ENCODE measurements at places on chromosomes 13 and 19.

- no peak for DNase-seq
These were observed 33.2 kb downstream of the KCTD12 start for GRCh38 chr13:76852986-76853385.

GRCh38 chr19:48900477-48901406, 630 bp downstream of the NUCB1 start:
- peak; percentile 33 for DNase-seq

- DNase-seq, result no peak
These were observed 20.4 kb upstream of the GNA15 start for GRCh38 chr19:3115411-3115810.

DNA sequence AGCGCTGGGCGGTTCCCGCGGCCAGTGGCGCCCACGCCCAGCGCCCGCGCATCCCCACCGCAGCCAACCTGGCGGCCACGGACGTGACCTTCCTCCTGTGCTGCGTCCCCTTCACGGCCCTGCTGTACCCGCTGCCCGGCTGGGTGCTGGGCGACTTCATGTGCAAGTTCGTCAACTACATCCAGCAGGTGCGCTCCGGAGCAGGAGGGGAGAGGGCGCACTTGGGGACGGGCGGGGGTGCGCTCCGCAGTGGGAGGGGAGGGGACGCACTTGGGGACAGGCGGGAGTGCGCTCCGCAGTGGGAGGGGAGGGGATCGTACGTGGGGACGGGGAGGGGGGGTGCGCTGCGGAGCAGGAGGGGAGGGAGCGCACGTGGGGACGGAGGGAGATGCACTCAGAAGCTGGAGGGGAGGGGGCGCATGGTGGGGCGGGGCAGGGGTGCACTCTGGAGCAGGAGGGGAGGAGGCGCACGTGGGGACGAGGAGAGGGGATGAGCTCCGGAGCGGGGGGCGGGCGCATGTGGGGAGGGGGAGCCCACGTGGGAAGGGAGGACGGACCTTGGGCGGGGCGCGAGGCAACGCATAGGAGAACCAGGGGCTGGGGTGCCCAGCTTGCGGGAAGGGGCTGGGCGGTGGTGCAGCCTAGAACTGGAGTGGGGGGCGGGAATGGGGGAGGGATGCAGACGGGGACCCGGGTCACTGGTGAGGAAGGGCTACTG, 1.5 kb downstream of the KISS1R start:
- peak; percentile 64 for DNase-seq

GRCh38 chr13:111115061-111115964, at the start of gene ARHGEF7:
Gene ARHGEF7 (plus strand): TSS chr13:111115310. CDS start chr13:111115527, 217 bp downstream.
- DNase-seq, result peak; percentile 53

DNA sequence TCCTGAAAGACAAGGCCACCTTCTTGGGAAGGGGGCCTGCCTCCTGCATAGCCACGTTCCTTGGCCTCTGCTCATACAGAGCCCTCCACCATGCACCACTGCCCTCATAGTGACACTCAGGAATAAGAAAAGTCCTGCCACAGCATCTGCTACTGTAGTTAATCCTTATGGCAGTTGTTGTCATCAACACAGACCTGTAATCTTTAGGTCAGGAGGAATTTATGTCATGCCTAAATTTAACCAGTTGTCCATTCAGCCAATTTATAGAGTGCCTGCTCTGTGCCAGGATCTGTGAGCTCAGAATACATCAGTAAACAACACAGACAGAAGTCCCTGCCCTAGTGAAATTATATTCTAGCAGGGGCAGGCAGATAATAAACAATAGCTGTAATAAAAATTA, 44.4 kb downstream of the FAM124A start:
- DNase-seq, result no peak

DNA sequence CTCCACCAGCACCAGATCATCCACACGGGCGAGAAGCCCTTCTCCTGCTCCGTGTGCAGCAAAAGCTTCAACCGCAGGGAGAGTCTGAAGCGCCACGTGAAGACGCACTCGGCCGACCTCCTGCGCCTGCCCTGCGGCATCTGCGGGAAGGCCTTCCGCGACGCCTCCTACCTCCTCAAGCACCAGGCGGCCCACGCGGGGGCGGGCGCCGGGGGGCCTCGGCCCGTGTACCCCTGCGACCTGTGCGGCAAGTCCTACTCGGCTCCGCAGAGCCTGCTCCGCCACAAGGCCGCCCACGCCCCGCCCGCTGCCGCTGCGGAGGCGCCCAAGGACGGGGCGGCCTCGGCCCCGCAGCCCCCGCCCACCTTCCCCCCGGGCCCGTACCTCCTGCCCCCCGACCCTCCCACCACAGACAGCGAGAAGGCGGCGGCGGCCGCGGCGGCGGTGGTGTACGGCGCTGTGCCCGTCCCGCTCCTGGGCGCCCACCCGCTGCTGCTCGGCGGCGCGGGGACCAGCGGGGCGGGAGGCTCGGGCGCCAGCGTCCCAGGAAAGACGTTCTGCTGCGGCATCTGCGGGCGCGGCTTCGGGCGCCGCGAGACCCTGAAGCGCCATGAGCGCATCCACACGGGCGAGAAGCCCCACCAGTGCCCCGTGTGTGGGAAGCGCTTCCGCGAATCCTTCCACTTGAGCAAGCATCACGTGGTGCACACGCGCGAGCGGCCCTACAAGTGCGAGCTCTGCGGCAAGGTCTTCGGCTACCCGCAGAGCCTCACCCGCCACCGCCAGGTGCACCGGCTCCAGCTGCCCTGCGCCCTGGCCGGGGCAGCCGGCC, 9.4 kb downstream of the ZNF784 start:
- no peak for DNase-seq

DNA sequence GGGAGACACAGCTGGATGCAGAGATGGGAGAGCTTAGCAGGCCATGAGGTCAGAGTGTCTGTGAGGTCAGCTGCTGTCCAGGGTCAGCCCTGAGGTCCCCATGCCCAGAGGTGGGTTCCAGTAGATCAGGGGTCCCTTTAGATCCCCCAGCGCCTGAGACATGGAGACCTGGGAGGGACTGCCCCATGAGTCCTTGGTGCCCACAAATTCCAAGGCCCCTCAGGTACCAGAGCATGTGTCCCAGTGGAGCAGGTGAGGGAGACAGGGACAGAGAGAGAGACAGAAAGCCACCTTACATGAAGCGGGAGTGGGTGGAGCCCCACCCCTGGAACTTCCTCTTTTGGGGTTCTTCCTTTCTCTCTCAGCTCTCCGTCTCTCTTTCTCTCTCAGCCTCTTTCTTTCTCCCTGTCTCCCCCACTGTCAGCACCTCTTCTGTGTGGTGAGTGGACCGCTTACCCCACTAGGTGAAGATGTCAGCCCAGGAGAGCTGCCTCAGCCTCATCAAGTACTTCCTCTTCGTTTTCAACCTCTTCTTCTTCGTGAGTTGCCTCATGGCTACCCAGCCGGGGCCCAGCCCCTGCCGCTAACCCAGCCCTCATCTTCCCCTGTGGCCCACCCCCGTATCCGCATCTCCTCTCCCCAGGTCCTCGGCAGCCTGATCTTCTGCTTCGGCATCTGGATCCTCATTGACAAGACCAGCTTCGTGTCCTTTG, at the start of gene CD37:
TSS of gene CD37 (plus strand) at position 336 of the 713 bp plus-strand sequence. CDS start at position 471, 135 bp downstream.
- DNase-seq, result peak; percentile 89

DNA sequence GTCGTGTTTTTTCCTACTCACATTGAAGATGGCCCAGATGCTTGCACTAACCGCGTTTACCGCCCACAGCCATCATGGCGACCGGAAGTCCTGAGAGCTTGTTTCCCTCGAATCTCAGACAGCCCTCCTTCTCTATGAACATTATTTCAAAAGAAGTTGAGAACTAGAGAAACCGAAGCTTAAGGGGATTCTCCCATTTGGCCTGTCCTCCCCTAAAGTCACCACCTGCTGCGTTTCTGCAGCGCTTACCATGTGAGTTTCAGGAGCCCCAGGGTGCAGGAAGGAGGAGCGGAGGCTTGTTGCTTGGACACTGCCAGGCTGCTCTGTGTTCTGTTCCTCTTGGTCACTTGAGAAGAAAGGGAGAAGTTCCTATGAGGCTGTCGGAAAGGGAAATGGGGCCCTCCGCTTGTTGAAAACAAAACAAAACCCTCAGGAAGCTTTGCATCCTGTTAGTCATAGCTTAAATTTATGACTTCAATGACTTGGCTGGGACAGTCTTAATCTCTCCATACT, 6.2 kb downstream of the CARD8 start:
- DNase-seq, result peak; percentile 79

DNA sequence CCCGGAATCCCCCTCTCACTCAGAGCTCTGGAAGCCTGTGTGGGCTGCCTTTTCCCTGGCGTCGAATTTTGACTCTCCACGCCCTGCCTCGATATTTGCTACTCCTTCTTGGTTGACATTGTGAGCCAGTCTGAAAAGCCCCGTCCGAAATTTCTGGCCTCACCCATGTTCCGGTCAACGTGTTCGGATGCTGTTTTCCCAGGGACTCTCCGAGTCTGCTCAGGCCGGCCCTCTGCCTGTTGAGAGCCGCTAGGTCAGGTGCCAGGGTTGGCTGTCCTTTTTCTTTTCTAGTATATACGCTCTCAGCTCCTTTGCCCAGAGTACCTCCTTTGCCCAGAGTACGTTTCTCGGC, 6.8 kb upstream of the DGKH start:
- DNase-seq, result no peak

DNA sequence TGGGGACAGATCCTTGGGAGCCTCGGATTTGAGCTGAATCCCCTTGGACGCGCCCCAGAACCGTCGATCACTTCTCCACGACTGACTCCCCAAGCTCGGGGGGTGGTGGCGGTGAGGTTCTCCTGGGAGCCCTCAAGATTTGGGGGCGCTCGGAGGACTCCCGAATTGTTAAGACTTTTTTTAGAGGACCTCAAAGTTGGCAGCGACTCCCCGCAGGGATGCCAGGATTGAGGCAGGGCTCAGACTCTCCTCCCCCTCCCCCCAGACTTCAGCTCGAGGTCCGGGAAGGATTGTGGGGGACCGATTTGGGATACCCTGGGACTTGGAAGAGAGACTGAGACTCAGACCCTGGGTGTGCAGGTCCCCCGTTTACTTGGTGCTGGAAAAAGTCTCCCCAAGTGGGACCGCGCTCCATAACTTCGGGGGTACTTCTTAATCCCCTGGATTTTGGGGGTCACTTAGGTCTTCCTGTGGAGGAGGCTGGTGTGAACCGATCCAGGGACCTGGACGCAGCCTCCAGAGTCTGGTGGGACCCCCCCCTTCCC, 665 bp downstream of the VASP start:
- peak; percentile 47 for DNase-seq

GRCh38 chr13:19053561-19053960, 128.1 kb downstream of the TUBA3C start:
- no peak for DNase-seq

DNA sequence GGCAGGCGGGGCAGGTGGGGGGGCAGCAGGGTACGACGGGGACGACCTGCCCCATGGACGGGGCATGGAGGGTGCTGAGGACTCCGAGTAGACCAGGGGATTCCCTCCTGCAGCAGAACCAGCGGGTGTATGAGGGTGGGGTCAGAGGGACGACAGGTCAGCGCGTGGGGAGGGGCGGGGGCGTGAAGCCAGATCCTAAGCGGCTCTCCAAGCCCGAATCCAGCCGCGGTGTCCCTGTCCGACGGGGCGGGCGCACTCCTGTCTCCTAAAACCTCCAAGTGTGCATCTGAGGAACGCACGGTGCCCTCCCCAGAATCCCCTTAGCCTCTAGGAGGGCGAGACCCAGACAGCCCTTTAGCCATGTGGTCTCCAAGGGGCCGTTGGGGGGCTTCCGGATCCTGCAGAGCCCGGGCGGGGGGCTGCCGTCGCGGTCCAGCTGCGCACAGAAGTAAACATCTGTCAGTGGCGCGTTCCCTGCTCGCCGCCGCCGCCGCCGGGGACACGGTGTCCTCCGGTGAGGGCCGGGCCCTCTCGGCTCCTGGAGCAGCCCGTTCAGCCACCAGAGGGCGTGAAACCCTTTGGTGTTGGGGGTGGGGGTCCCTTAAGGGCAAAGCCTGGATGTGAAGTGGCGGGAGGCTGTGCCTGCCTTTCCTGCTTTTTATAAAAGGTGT, 730 bp downstream of the NRTN start:
- peak; percentile 71 for DNase-seq

DNA sequence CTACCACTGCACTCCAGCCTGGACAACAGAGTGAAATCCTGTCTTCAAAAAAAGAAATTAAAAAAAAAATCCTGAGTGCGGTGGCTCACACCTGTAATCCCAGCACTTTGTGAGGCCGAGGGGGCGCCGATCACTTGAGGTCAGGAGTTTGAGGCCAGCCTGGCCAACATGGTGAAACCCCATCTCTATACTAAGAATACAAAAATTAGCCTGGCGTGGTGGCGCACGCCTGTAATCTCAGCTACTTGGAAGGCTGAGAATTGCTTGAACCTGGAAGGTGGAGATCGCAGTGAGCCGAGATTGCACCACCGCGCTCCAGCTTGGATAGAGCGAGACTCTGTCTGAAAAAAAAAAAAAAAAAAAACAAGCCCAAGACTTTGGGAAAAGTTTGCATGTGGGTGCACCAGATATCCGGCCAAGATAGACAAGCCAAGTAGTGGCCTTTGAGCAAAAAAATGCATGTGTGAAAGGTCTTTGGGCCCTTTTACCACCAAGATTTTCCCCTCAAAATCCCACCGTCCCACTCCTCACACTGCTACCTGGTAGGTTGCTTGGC, 5.7 kb downstream of the DNAJB1 start:
- DNase-seq, result no peak

GRCh38 chr19:34732612-34733211, 1.3 kb upstream of the ZNF181 start:
- DNase-seq, result peak; percentile 19

GRCh38 chr19:17725422-17726078, 6.3 kb downstream of the MAP1S start:
- peak; percentile 41 for DNase-seq

- no peak for DNase-seq
These were observed 95.0 kb upstream of the STARD13 start for GRCh38 chr13:33380487-33381079.

GRCh38 chr13:104782741-104783140, 1716.5 kb upstream of the SLC10A2 start:
- no peak for DNase-seq

DNA sequence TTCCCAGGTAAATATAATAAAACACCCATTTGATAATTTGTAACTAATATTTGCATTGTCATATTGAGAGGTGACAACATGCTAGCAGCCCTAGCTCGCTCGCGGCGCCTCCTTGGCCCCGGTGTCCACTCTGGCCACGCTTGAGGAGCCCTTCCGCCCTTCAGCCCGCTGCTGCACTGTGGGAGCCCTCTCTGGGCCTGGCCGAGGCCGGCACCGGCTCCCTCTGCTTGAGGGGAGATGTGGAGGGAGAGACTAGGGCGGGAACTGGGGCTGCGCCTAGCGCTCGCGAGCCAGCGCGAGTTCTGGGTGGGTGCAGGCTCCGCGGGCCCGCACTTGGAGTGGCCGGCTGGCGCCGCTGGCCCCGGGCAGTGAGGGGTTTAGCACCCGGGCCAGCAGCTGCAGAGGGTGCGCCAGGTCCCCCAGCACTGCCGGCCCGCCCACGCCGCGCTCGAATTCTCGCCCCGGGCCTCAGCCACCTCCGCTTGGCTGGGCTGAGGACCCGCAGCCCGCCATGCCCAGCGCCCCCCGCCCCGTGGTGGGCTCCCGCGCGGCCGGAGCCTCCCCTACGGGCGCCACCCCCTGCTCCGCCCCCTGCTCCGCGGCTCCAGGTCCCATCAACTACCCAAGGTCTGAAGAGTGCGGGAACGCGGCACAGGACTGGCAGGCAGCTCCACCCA, 594.4 kb downstream of the SLITRK6 start:
- no peak for DNase-seq

GRCh38 chr13:83753912-83754624, 128.2 kb downstream of the SLITRK1 start:
- DNase-seq, result no peak
